ENCODE measurements at places on chromosomes 2 and 18. TPM values are rescaled to one million over a fixed set of nuclear protein-coding genes. Genes with fewer than 3 reads are reported as not detected.

Gene SLC8A1
- total RNA-seq = 3.2 TPM

Gene REV1
- total RNA-seq = 34.3 TPM

Gene AQP12B
- not detected for total RNA-seq

Gene RGPD4
- total RNA-seq = 0.08 TPM

DNA sequence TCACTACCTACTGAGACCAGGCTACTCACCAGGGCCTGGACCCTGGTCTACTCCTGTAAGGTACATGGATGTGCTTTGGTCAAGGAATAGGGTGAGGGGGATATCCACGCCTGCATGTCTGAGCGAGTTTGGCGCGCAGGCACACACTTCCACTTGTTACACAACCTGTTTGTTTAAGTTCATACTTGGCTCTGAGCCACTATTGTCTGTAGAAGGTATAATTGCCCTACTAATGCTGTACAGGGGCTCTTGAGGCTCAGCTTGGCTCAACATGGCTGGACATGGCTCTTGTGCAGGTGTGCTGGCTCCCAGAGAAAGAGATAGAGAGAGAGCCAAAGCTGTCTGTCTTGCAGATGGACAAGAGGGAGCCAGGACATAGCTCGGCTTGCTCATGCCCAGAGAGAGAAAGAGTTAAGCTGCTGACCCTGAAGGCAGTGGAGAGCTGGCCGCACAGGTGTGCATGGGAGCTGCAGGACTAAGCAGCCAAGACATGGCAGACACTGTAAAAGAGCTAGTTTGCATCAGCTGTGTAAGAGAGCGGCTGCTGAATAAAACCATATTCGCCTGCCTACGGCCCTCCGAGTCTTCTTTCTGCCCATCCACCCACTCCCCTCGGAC lies 35.2 kb downstream of the NPPC start:
- no peak for DNase-seq

DNA sequence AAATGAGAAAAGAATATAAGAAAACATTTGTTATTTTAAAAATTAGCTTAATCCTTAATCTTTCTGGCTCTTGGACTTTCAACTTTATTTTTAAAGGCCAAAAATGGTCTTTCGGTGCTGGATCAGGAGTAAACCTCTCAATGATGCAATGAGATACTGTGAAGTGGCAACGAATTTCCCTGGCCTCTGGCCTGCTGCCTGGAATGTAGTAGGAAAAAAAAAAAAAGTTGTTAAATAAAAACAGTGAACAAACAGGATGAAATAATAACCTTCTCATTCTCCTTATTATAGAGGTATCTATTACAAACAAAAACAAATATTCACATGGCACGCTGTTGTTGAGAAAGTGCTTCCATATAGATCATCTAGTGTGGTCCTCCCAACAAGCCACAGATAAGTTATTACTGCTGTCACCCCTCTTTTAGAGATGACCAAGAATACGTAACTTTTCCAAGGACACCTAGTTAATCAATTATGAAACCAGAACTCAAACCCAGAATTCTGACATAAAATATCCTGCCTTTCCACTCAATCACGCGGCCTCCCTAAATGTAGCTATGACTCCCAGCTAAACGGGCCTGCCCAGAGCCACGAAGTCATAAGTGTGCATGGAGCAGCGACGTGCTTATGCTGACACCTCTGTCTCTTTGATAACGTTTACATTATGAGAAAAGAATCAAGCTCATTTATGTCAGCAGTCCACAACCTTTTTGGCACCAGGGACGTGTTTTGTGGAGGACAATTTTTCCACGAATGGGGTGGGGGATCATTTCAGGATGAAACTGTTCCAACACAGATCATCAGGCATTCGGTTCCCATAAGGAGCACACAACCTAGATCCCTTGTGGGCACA lies 170.9 kb downstream of the BCL2 start:
- DNase-seq = no peak

DNA sequence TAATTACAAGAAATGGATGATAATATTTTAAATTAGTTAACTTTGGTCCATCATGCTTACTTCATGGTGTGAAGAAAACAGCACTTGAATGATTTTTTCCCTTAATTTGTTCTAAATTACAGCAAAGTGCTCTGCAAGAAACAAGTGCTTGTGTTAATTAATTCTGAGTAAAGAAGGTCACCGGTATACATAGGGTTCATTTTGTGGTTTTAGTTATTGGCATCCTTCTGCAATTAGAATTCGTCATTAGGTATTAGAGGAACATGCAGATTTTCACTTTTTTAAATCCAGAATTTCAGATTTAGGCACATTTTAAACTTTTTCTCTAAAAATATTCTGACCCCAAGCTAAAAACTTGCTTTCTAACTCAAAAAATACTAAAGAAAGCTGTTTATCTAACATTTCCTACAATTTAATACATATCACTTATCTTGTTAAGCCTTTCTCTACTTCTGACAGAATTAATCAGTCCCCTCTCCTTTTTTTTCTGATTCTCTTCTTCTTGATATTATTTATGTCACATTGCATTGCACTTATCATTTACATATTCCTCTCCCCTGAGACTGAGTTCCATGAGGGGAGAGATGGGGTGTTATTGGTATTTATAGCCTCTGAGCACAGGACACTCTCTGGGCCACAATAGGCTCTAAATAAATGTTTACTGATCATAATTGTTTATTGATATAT lies 129.2 kb downstream of the PLA2R1 start:
- DNase-seq = no peak

DNA sequence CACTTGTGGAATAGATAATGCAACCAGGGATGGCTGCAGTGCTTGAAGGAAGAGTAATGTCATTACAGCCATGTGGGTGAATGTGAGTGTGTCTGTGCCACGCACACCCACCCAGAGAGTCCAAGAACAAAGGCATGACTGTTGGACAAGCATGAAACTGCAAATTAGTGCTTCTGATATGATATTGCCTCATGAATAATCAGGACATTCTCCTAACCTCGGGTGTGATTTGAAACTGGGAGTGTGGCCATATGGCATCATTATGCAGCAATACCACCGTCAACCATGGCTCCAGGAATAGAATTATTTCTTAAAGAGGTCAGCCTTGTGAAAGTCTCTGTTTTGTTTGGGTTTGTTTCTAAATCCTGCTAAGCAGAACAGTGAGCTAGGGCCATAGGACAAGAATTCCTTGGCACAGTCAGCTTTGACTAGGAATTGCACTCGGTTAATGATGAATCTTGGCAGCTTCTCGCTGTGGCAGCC lies 678.0 kb upstream of the RAB6C start:
- no peak for DNase-seq

- no peak for DNase-seq
Observed at GRCh38 chr2:200472853-200473464, 36.9 kb downstream of the KCTD18 start.

- DNase-seq = no peak
Observed at GRCh38 chr2:103898561-103898960, 955.4 kb upstream of the POU3F3 start.

DNA sequence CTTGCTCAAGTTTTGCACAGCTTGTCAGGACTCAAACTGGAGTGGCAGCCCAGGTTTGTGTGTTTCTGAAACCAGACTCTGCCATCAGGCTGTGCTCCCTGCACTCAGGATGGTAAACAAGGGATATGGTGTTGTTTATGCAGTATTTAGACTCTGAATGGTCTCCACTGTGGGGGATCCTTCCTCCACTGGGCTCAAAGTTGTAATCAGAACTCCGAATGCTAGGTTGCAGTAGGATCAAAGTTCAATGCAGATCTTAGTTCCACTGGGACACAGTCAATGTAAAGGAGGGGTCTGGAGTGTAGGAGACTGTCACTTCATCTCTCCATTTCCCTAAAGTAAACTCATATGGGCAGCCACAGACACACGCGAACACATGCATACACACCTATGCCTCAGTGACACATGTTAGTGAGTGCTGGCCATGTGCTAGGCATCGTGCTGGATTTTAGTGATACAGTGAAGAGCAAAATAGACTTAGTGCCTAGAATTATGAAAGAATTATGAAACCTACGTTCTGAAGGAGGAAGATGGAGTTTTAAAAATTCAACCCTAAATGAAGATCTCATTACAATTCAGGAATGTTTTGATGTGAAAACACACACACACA lies 6.1 kb downstream of the IL18R1 start:
- DNase-seq = no peak

DNA sequence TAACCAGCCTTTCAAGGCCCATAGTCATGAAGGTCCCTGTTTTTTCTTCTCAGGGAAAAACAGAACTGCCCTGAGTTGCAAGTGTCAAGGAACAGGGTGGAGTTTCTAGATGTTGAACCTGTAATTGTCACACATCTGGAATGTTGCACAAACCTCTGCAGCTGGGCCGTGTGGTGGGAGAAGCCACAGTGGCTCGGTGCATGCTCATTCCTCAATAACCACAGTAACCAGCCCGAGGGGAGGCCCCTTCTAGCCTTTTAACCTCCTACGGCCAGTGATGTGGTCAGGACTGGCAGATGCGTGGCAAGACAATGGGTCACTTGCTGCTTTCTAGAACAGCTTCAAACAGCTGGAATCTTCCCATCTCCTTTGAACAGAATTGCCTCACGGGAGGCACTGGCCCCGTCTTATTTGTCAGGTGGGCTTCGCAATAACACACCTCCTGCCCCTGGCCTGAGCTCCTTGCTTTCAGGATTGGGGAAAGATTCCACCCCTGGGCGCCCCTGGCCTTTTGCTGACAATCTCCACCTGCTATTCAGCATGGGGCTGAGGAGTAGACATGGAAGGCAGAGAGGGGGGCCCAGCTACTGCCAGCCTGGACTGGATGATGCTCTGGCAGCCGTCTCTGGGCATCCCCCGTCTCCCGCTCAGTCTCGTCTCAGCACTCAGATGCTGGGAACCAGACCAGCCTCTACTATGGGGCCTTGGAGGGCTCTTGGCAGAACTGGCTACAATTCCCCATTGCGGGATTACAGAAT lies 102.9 kb downstream of the KLHL29 start:
- DNase-seq = no peak

GRCh38 chr2:64062840-64063239 lies 43.6 kb upstream of the VPS54 start:
- DNase-seq = no peak

DNA sequence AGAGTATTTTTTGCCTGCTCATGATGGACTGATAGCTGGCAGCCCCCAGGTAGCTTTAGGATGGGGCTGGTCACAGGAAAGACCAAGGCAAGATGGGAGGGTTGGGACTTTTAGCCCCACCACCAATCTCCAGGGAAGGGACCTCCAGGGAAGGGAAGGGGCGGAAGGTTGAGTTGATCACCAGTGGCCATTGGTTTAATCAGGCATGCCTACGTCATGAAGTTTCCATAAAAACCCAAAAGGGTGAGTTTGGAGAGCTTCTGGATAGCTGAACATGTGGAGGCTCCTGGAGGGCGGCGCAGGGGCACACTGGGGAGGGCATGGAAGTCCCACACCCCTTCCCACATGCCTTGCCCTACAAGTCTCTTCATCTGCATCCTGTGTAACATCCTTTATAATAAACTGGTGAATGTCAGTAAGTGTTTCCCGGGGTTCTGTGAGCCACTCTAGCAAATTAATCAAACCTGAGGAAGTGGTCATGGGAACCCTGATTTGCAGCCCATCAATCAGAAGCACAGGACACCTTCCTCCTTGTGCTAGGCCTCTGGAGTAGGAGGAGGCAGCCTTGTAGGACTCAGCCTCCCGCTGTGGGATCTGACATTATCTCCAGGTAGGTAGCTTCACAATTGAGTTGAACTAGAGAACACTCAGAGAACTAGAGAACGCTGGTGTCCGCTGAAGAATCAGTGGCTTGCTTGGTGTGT lies 30.3 kb downstream of the RAB31 start:
- DNase-seq = no peak

Data from H1 (cell line).